ENCODE measurements at places on chromosomes 4 and X. TPM values are rescaled to one million over a fixed set of nuclear protein-coding genes. Genes with fewer than 3 reads are reported as not detected.

DNA sequence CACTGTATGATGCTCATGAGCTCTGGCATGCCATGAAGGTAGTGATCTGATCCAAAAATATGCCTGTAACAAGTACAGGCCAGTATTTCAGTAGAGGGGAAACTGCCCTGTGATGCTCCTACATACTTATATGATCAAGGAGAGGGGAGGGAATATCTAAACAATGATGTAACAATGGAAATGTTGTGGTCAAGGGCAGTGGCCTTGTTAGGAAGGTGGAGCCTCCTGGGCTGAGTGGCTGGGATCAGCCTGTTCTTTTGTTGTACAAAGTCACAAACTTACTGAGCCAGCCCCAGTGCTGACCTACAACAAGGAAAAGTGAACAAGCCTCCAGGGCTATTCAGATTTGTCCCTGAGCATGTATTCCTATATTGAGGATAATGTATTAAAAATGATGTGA is 70.3 kb downstream of the ANXA10 start:
- DNase-seq: no peak

- DNase-seq: no peak
These were observed 10.6 kb downstream of the PBDC1 start for GRCh38 chrX:76183289-76184049.

- DNase-seq: no peak
These were observed 345.3 kb upstream of the BMP3 start for GRCh38 chr4:80685214-80685613.

GRCh38 chr4:112343330-112344080 is 46.3 kb downstream of the ALPK1 start:
- no peak for DNase-seq

- DNase-seq: no peak
These were observed 5.4 kb downstream of the DAPP1 start for GRCh38 chr4:99821918-99822503.

GRCh38 chr4:94032754-94033153 is 174.9 kb upstream of the SMARCAD1 start:
- no peak for DNase-seq

GRCh38 chrX:132413459-132413858 is 75.4 kb downstream of the MBNL3 start:
- no peak for DNase-seq

DNA sequence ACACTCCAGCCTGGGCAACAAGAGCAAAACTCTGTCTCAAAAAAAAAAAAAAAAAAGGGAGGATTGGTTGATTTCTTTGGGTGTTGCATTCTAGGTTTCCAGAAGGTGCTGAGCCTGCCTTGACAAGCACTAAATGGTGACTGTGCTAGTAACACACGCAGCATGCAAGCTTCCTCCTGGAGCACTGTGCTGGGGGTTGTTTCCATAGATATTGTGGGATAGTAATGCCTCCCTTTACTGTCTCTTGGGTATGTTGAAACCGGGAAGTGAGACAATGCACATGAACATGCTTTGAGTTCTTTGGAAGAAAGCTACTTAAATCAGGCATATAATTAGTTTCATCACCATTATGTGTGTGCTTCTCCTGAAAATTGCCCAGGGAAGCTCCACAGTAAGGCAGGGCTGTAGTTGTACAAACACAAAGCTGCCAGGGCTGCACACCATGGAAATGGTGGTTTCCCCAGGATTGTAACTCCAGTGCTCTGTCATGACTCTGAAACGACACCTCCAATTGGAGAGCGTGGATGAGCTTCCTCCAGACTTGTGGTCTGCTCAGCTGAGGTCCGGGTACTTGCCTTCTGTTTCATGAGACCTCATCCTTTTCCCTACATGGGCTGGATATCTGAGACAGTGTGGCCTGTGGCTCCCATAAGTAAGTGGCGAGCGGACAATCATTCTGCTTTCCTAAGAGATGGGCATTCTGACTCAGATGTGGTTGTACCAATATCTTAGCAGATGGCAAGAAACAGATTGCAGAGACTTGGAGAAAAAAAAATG is 31.5 kb upstream of the STOX2 start:
- DNase-seq: no peak

DNA sequence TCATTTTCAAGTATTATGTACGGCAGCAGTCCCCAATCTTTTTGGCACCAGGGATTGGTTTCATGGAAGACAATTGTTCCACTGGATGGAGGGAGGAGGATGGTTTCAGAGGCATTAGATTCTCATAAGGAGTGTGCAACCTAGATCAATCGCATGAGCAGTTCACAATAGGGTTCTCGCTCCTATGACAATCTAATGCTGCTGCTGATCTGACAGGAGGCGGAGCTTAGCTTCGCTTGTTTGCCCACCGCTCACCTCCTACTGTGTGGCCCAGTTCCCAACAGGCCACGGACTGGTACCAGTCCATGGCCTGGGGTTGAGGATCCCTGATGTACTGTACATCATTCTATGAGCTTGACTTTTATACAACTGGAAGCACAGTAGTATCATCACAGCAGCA is 48.4 kb downstream of the SMIM20 start:
- no peak for DNase-seq

DNA sequence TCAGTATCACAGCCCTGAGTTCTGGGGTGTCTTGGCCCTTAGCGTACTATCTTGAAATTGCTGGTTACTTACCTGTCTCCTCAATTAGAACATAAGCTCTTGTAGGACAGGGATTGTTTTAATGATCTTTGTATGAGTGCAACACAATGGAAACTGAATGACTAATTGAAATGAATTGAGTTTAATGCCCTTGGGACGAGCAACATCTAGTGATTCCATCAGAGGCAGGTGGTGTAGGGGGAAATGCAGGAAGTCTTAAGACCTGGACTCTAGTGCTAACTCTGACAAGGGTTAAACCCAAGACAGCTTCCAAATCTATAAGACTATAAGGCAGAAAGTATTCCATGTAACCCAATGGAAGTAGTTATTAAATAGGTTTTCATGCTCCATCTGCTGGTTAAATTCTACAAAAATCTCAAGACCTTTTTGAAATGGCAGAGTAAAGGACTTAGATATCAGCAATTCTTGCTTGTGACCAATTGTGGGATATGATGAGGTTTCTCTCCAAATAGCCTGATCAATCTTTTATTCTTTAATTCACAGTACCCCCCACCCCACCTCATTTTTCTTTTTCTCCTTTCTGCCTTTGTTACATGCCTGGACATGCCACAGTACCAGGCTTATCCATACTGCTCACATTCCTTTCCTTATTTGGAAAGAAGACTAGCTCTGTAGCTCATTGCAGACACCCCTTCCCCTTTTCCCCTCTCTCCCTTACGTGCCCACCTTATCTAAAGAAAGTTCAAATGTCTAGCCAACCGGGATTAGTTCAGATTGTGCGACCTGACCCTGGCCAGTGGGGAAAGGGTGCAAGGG is 340.8 kb downstream of the PAPSS1 start:
- DNase-seq: no peak

DNA sequence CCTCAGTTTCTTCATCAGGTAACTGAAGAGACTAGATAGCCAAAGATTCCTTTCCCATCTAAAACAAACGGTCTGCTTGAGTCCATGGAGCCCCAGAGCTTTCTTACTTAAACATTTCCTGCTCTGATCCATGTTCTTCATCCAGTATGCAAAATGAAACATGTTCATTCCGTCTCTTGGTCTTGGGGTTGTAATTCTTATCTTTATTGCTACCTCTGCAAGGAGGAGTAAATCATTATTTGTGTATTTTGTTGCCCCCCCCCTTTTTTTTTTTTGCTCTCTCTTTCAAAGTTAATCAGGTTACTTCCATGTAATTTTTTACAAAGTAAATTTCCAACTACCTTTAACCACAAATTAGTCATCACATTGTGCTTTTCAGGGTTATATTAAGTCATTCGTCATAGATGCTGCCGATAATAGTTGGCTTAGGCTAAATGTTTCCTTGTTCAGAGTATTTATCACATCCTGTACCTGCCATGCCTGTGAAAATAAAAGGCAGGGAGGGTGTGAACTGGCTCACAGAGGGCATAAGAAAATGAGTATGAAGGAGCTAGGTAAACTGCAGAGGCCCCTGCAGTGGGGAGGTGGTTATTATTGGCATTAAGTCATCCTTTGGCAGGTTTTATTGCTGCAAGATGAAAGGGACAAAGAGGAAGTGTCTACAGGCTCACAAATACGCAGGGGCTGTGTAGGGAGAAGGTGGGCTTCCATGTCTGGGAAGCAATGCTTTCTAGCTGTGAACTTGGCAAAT is 76.7 kb upstream of the HS3ST1 start:
- no peak for DNase-seq

DNA sequence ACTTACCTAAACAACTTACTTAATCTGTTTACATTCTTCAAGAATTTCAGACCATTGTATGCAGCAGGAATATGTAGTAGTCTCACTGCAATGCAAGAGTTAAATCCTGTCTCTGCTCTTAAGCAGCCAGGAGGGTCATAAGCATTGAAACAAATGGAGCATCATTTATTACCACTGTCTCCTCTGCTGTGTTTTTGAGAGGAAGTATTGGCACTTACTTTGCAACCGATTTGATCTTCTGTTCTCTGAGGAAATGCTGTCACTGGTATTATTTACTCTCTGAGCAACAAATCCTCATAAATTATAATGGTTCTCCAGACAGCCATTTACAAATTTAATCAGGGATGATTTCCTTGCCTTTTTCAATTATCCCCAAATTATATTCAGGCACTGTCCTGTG is 1367.1 kb downstream of the STIM2 start:
- DNase-seq: no peak

- no peak for DNase-seq
These were observed 53.9 kb downstream of the LRP2BP start for GRCh38 chr4:185341841-185342240.

GRCh38 chrX:124268099-124268498 is 64.4 kb upstream of the TEX13D start:
- DNase-seq: no peak

Gene NALF2
- total RNA-seq: 0.23 TPM

Gene PRDM8
- 32.5 TPM for total RNA-seq

Gene PCDH7
- not detected for total RNA-seq

Gene BEX1
- total RNA-seq: not detected
